ENCODE measurements at places on chromosomes 12 and 14.

DNA sequence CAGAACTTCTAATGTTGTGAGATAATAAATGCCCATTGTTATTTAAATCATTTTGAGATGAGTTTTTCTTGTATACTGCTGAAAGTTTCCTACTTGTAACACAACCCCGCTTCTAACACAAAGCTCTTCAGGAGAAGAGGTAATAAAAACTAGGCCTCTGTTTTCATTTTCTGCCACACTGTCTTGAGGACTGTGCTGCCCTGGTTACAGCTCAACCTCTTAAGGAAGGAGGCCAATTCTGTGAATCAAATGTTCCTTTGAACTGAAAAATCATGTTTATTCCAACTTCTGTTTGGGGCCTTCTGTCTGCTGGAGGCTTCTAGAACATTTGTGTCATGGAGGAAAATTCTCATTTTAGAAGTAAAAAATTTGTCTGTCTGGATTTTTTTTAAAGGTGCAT lies 100.3 kb downstream of the LRIG3 start:
- no peak for DNase-seq

- DNase-seq, result no peak
Measured at GRCh38 chr12:47122602-47123001, 42.8 kb upstream of the AMIGO2 start.

- no peak for DNase-seq
Measured at GRCh38 chr14:23469906-23470403, 452 bp downstream of the NGDN start.

GRCh38 chr12:132554845-132555630 lies 55.3 kb downstream of the LRCOL1 start:
- DNase-seq, result no peak

DNA sequence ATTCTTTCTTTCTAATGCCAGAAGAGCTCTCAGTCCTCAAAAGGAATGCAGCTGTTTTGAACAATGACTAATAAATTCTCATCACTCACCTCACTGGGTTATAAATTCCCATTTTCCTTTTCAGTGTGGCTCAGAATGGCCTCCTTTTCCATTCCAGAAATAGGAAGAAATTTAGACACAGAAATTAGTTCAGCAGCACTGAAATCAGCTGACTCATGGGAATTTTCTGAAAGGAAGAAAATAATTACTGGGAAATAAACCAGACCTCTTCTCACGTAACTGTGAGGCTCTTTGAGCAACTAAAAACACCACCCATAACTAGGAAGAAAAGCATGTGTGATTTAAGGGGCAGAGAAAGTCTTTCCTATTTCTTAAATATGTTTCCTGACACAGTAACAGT lies 23.8 kb downstream of the CD163 start:
- DNase-seq, result no peak

Data from T-cell (primary cell).